Parietal lobe (tissue), 2 donors: ENCODE measurements at places on chromosomes 7 and 10. TPM values are rescaled to one million over a fixed set of nuclear protein-coding genes. Genes with fewer than 3 reads are reported as not detected.

EBLN1 gene
- not detected for total RNA-seq

NUTM2E gene
- total RNA-seq = 0.31 TPM

CPA2 gene
- not detected for total RNA-seq

CCL24 gene
- not detected for total RNA-seq

ABCB4 gene
- total RNA-seq = 4.1 TPM

C7orf57 gene
- 1.3 TPM for total RNA-seq

IGFBP3 gene
- total RNA-seq = 5.6 TPM
